ENCODE measurements at places on chromosomes 4 and X. TPM values are rescaled to one million over a fixed set of nuclear protein-coding genes. Genes with fewer than 3 reads are reported as not detected.

- no peak for DNase-seq
Observed at GRCh38 chr4:95095348-95095974, 337.7 kb downstream of the BMPR1B start.

TMEM255A gene
- total RNA-seq = 0.42 TPM

- no peak for DNase-seq
Observed at GRCh38 chrX:53794181-53794580, 107.7 kb upstream of the HUWE1 start.

EGFL6 gene
- 0.13 TPM for total RNA-seq

- DNase-seq = no peak
Observed at GRCh38 chr4:122674371-122674770, 53.5 kb upstream of the IL21 start.

GRCh38 chr4:3250438-3250955, 1.5 kb downstream of the MSANTD1 start:
- peak; percentile 13 for DNase-seq

- no peak for DNase-seq
Observed at GRCh38 chrX:57900975-57901374, 9.3 kb downstream of the ZXDA start.

DNA sequence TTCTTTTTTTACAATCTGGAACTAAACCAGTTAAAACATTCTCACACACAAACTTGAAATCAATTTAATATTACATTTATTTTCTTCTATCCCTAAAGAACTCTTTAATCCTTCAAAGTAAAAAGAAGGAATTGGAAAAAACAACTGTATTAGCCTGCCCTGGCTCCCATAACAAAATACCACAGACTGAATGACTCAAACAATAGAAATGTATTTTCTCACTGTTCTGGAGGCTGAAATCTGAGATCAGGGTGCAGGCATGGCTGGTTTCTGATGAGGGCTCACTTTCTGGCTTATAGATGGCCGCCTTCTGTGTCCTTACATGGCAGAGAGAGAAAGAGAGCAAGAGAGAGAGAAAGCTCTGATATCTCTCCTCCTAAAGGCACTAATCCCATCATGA, 149.4 kb downstream of the PDGFRA start:
- no peak for DNase-seq

DNA sequence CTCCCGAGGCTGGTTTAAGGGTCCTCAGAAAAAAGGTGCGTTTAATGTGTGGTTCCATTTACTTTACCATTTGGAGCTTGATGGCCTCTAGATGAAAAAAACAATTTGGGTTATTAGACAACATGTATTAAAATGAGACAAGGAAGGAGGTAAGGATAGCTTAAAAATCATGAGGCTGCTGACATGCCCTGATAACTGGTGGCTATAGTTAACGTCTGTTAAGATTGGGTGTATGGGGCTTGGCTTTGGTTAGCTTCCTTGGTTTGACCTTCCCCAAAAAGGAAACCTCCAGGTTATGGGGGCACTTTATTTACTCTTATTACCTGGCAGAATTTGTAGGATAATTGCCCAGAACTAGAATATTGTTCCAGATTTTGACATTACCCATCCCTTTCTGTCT, 51.5 kb downstream of the HMGB2 start:
- DNase-seq = no peak

ASB12 gene
- total RNA-seq = 1.4 TPM

DNA sequence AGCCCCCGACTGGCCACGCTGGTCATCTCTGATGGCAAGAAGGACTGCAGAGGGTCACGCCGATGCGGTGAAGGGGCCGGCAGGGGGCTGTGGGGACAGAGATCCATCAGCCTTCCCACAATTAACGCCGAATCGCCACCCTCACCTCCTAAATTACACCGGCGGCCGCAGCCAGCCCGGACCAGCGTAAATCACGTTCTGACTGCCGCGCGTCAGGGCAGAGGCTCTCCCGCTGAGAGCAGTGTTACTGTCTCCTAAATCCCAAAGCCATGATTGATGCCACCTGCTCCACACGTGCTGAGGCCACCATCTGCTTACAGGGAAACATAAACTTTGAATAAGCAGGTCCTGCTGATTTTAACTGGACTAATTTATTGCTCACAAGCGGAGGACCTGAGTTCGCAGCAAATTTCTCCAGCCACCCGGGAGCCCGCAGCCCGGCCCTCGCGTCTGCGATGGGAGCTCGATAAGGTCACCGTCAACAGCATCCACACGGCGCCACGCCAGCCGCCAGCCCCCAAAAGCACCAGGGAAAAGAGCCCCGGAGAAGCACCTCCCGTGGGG, 127.3 kb upstream of the NKX1-1 start:
- peak; percentile 7 for DNase-seq

MAP9 gene
- total RNA-seq = 6.8 TPM

GPR50 gene
- total RNA-seq = not detected

GRCh38 chrX:20637351-20637750, 370.6 kb upstream of the RPS6KA3 start:
- no peak for DNase-seq

DCK gene
- 8.1 TPM for total RNA-seq

CTAG1B gene
- not detected for total RNA-seq
